ENCODE measurements at places on chromosomes 11 and 22. TPM values are rescaled to one million over a fixed set of nuclear protein-coding genes. Genes with fewer than 3 reads are reported as not detected.

Gene RPUSD4
- total RNA-seq = 24.2 TPM

Gene OR2AG1
- total RNA-seq = not detected

Gene CCDC87
- 0.45 TPM for total RNA-seq

Gene CHEK1
- total RNA-seq = 8.7 TPM

Gene SERHL2
- total RNA-seq = 2.2 TPM

Gene TCIRG1
- 76.0 TPM for total RNA-seq

Gene CCDC81
- total RNA-seq = 2.6 TPM

Gene LIN7C
- total RNA-seq = 33.2 TPM

Gene PLA2G3
- total RNA-seq = 0.09 TPM

Gene HORMAD2
- not detected for total RNA-seq

Gene KRTAP5-9
- total RNA-seq = not detected

Gene KCNE3
- total RNA-seq = 0.18 TPM

Gene GAS2
- 0.90 TPM for total RNA-seq

Data from fibroblast of the aortic adventitia (primary cell).